ENCODE measurements at places on chromosomes 6 and 20. TPM values are rescaled to one million over a fixed set of nuclear protein-coding genes. Genes with fewer than 3 reads are reported as not detected.
A peak's percentile ranks its signal among the peaks of the same experiment; 100 is the strongest.

DNA sequence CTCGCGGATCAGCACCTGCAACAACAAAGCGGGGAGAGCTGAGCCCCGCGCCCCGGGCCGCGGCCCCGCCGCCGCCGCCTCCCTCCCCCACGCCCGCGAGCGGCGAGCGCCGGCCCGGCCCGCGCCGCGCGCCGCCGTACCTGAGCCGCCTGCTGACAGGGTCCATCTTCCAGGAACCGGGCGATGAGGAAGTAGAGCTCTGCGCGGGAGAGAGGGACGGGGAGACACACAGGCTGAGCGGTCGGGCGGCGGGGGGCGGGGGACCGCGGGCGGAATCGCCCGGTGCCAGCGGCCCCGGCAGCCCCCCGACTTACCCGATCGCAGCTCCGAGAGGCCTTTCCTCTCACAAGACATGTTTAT, 359 bp downstream of the PHIP start:
- DNase-seq = no peak

- peak; percentile 21 for DNase-seq
Observed at GRCh38 chr20:35020108-35020928, 64.7 kb downstream of the MYH7B start.

GRCh38 chr6:151705993-151706733, 101.3 kb upstream of the ESR1 start:
- no peak for DNase-seq

DNA sequence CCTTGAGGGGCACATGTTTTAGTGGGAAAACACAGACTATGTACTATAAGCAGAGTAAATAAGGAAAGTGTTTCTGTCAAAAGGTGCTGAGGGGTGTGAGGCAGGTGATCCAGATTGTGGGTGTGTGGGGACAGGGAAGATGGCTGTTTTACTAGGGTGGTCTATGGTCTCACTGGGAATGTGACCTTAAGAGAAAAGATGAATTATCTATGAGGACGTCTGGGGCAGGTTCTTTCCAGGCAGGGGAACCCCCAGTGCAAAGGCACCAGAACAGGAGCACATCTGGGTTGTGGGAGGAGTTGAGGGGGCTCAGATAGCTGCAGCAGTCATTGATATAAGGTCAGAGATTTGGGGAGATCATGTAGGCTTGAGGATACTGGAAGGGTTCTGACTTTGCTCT, 18.2 kb upstream of the POLR1H start:
- DNase-seq = no peak

DNA sequence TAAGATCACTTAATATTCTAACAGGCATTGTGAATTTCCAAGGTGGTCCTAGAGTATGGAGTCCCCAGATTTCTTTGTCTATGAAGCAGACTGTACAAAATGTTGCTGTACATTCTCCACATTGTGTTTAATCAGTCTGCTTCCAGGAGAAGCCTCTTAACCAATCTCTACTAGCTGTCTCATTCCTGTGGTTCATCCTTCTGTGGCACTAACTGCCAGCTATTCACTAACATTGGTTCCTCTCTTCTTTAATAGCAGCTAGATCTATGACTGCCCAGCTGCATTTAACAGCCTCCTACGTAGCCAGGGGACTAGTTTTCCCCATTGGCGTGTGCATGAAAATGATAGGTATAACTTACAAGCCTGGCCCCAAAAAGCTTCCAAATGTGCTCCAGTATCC, 395.4 kb downstream of the SAMD5 start:
- no peak for DNase-seq

- no peak for DNase-seq
Observed at GRCh38 chr20:8805737-8806442, 263.0 kb upstream of the PLCB4 start.

DNA sequence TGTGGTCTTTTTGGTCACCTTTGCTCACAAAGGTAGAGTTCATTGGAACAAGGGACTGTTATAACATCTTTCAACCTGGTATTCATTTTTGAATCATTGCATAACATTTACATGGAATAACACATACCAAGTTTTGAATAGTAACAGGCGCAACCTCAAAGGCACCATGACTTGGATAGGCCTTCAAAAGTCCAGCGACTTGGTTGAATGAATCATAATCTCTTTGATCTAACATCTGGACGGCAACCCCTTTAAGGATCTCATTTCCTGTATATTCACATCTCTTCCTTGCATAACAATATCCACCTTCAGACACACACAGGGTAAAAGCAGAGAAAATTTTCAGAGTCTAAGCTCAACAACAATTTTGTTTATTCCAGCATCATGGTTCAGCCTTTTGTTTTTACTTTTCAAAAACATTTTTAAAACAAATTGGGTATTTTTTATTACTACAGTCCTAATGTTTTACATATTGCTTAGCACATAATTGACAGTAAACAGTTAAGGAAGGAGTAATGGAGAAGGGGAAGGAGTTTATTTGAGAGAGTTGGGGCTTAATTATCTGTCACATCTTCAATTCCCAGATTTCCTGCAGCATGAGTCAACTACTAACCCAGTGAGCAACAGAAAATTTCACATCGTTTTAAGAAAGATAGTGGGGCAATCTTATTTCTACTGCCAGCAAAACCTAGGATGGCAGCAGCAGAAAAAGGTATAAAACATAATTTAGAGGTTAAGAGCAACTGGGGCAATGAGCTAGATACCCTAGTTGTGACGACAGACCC, 41.8 kb upstream of the F13A1 start:
- DNase-seq = no peak

DNA sequence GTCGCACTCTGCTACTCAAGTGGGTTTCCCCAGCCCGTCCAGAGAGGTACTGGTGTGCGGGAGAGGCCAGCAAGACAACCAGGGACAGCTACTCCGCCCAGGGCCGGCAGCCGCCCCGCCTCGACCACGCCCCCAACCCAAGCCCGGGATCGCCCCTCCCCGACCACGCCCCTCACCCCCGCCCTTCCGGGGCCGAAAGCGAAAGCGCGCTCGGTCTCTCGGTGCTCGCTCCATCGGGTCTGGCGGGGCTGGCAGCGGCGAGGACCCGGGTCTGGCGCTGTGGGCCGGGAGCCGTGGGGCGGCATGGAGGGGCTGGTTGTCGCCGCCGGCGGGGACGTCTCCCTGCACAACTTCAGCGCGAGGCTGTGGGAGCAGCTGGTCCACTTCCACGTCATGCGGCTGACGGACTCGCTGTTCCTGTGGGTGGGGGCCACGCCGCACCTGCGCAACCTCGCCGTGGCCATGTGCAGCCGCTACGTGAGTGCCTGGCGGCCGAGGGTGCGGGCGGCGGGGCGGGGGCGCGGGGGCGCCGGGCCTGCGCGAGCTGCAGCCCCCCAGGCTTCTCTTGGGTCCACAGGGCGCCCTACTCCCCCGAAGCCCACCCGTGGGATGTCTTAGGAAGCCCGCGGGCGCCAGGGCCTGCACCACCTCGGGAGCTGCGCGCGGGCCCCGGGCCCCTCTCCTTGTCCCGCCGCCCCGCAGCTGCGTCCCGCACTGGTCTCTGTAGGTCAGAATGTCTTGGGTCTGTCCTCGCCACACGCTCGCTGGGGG, at the start of gene PSMG4:
Gene PSMG4, plus strand, starts transcription at position 228 of the 771 bp plus-strand sequence. Its CDS starts 76 bp downstream, at position 304.
- peak; percentile 95 for DNase-seq

- no peak for DNase-seq
Observed at GRCh38 chr20:24763386-24764026, 185.6 kb upstream of the CST7 start.

DNA sequence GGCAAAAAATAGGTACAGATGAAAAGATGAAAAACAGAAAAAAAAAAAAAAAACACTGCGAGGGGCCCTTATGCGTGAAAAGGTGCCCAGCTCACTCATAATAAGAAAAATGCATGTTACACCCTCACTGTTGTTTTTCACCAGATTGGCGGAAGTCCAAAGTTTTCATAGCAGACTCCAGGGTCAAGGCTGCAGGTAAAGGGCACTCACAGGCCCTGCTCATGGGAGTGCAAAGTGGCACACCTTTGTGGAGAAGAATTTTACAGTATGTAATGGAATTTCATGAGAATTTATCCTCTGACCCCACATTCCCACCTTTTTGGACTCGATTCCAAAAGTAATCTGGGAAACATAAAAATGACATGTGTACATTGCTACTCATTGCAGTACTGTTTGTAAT, 108.2 kb downstream of the CDKAL1 start:
- no peak for DNase-seq

- no peak for DNase-seq
Observed at GRCh38 chr6:84280030-84280429, 52.6 kb upstream of the CEP162 start.

GRCh38 chr6:51028276-51028675, 209.6 kb downstream of the TFAP2B start:
- DNase-seq = no peak

- no peak for DNase-seq
Observed at GRCh38 chr6:143098054-143098671, 37.5 kb downstream of the AIG1 start.

DNA sequence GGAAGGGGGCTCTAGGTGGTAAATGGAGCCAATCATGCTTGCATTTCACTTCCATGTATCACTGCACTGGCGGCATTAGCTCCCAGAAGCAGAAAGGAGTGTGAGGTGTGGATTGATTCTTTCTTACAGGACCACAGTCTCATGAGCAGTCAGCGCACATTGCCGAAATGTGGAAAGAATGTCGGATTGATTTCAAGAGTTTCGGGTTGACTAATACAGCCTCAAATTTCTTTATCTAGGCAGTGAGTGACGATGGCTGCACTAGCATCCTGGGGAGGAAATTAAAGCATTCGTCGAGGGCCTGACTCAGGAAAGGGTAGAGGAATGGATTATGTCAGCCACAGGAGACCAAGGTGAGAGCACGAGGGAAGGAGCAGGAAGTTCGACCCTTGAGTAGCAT, 222.8 kb upstream of the CDYL start:
- peak; percentile 76 for DNase-seq

The L3MBTL3 gene
- 5.2 TPM for total RNA-seq

The VSTM2L gene
- 321 TPM for total RNA-seq

The PTCHD4 gene
- total RNA-seq = 2.8 TPM

The RNF144B gene
- 1.1 TPM for total RNA-seq

The DNAJC5 gene
- total RNA-seq = 37.7 TPM

The SLC22A1 gene
- 0.42 TPM for total RNA-seq

The PRL gene
- total RNA-seq = not detected

The ADGRG6 gene
- total RNA-seq = 8.7 TPM

The TINAG gene
- not detected for total RNA-seq
